ENCODE measurements at places on chromosomes 12 and 14.

- DNase-seq: no peak
Observed at GRCh38 chr12:107007411-107007810, 20.5 kb upstream of the MTERF2 start.

DNA sequence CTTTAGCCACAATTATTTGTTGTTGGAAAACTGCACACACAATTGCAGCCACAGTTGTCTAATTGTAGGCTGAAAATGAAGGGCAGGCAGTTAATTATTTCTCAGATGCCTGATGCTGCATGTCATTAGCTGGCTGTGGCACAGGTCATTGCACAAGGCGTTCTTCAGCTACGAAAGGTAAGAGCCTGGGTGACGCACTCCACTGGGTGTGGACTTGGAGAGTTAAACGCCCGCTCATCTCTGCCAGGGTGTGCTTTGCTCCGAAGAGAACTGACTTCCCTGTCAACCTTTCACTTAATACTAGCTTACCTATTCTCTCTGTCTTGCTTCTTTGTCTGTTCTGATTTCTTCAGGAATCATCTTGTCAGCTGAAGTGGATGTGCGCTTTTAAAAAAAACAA is 91.4 kb upstream of the CPM start:
- DNase-seq: no peak

DNA sequence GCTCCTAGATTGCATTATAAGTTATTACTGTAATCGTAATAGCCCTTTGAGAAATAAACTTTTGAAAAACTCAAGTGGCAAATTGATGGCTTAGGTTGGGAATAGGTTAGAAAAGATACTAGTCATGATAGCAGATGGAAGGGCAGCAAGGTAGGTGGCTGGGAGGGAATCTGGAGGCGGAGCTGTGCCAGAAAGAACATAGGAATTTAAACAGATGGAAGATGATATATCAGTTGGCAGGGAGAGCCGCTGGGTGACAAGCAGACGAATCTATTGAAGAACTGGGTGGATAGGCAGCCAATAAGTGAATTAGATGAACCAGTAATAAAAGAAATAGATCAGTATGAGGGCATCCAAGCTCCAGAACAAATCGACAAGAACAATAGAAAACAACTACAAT is 142.1 kb downstream of the CNTN1 start:
- DNase-seq: no peak

DNA sequence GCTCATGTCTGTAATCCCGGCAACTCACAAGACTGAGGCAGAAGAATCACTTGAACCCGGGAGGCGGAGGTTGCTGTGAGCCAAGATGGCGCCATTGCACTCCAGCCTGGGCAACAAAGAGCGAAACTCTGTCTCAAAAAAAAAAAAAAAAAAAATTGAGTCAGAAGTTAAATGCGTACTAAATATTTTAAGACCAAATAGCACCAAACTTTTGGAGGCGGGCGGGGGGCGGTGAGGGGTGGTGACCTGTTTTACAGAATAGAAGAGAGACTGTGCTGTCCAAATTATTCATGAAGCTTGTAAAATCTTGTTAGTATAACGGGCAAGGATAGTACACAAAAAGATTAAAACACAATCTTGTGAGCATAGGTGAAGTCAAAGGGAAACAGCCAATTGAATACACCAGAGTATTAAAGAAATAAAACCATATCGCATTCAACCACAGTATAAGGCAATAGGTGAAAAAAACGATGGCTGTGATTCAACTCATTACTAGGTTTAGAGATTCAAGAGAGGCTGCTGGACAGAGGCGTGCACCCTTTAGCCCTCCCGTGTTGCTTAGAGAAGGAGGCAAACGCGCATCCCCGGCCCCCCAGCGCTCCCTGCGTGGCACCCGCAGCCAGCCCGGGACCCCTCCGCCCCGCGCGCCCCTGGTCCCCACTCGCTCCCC is 571 bp downstream of the ZNF891 start:
- DNase-seq: peak; percentile 45

DNA sequence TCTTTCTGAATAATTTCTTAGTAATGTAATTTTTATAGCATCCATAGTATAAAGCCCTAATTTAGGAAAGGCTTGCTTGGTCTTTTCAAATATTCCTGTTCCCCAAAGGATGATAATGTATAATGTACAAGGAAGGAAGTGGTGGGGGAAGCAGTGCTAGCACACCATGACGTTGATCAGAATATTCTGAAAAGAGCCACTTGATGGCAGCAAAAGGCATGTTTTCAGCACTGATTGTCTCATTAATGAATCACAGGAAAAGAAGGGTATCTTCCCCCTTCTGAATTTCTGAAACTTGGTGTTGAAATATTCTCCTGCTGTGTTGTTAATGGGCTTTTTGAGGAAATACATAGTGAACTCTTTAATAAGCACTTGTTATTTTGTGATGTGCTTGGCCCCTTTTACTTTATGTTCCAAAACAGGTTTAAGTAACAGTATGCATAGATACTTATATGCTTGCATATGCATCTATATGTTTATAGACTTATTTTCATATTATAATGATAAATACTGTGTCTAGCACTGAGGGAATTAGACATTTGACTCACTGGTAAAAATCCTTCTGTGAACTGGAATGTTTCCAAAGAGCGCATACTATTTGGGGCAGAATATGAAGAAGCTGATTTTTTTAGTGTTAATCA is 122.0 kb downstream of the TMEM117 start:
- DNase-seq: peak; percentile 61

GRCh38 chr12:99745121-99745520 is 97.6 kb downstream of the GARIN6 start:
- DNase-seq: no peak

- no peak for DNase-seq
Observed at GRCh38 chr14:39140170-39140569, 26.0 kb downstream of the GEMIN2 start.

DNA sequence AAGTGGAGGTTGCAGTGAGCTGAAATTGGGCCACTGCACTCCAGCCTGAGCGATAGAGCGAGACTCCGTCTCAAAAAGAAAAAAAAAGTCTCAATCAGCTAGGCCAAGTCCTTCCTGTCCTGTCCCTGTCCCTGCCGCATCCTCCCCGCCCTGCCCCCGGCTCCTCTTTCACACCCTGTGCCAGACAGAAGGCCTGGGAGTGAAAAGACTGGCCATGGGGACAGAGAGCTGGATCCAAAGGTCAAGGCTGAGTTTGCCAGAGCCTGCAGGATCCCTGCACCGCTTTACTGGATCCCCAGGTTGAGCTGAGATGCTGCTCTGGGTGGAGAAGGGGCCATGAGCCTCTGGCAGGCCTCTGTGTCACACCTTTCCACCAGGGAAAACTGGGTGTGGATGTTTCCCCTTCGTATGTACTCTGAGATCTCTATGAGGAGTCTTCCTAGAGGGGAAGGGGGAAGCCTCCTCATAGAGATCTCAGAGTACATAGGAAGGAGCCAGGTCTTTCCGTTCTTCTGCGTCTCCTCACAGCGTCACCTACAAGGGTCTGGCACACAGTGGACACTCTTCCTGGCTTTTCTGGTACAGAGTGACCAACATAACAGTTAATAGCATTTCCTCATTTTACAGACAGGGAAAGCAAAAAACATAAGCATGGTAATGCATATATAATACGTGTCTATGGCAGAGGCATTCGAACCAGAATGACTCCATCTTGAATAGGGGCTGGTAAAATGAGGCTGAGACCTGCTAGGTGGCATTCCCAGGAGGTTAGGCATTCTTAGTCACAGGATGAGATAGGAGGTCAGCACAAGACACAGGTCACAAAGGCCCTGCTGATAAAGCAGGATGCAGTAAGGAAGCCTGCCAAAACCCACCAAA is 35.1 kb downstream of the NINJ2 start:
- no peak for DNase-seq

- DNase-seq: no peak
Observed at GRCh38 chr12:66329941-66330340, 27.6 kb downstream of the HELB start.

- DNase-seq: no peak
Observed at GRCh38 chr12:128652136-128652751, 171.5 kb downstream of the SLC15A4 start.

DNA sequence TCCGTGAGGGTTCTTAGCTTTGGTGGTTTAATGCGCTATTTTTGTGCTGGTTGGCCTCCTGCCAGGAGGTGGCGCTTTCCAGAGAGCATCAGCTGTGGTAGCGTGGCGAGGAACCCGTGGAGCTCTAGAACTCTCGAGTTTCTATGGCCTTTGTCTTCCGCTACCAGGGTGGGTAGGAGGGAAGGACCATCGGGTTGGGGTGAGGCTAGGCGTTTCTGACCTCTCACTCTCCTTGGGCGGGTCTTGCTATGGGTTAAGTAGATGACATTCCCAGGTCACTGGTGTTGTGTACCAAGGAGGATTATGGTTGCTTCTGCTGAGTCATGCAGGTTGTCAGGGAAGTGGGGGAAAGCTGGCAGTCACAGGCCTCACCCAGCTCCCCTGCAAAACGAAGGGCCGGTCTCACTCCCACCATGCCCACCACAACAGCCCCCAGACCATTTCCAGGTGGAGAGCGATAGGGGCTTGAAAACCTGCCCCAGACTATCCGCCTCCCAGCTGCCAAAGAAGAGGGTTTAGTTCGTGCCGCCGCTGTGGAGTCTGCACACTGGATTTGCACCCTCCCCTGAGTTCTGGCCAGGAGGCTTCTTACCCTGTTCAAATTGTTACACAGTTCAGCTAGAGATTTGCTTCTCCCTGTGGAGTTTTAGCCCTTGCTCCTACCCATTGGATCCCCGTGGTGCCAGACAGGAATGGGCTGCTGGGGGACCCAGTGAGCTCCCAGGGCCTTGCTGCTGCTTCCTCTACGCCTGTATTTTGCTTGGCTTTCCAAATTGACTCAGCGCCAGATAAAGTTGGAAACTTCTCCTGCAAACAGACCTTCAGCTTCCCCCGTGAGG is 21.9 kb downstream of the RNFT2 start:
- DNase-seq: peak; percentile 82

GRCh38 chr12:124518051-124518932 is 49.1 kb downstream of the NCOR2 start:
- DNase-seq: peak; percentile 99

GRCh38 chr14:22540293-22540692 is 48.7 kb downstream of the DAD1 start:
- no peak for DNase-seq

GRCh38 chr14:105499256-105500035 is 8.4 kb downstream of the TEDC1 start:
- no peak for DNase-seq

- no peak for DNase-seq
Observed at GRCh38 chr12:130965214-130965613, 11.5 kb downstream of the ADGRD1 start.

GRCh38 chr12:19312637-19313036 is 126.7 kb upstream of the AEBP2 start:
- DNase-seq: no peak

DNA sequence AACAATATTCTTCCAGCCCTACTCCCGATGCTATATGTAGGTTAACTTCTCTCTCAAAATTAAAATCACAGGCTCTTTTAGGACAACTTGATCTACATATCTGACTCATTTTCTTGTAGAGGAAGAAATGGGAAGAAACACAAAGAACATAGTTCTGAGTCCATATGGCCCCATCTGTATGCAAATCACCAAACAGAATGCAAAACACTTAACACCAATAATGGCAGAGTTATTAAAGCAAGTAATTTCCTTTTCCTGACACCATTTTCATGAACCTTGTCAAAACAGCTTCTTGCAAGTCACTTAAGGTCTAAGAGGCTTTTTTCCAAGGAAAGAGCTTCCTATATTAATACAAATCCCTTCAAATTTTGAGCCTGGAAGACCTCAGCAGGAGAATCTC is 300.4 kb upstream of the CLEC14A start:
- DNase-seq: no peak

DNA sequence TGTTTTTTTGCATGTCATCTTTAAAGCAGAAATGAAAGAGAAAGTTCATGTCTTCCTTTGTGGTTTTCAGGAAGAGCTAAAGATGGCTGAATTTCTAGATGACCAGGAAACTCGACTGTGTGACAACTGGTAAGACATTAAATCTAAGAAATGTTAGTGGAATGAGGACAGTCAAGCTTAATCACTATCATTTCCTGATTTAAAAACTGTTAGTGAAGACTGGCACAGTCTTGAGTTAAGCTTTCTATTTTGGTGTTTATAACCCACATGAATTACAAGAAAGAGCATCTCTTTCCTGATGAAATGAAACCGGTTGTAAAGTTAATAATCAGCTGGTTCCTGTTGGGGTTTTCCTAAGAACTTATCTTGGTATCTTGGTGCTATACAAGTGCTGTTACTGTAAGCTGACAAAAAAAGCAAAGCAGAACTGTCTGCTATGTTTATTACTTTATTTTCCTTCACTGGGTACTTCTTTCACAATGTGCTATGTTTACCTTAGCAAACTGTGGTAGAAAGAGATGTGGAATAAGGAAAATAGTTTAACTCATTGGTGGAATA is 5.2 kb downstream of the TRAFD1 start:
- peak; percentile 78 for DNase-seq

GRCh38 chr14:36254020-36254624 is 66.3 kb downstream of the MBIP start:
- DNase-seq: no peak

GRCh38 chr14:61111209-61111665 is 130.2 kb downstream of the SLC38A6 start:
- no peak for DNase-seq

GRCh38 chr14:100864206-100864605 is 38.3 kb downstream of the MEG3 start:
- no peak for DNase-seq

- peak; percentile 39 for DNase-seq
Observed at GRCh38 chr14:90522571-90523191, 125.9 kb downstream of the CALM1 start.

DNA sequence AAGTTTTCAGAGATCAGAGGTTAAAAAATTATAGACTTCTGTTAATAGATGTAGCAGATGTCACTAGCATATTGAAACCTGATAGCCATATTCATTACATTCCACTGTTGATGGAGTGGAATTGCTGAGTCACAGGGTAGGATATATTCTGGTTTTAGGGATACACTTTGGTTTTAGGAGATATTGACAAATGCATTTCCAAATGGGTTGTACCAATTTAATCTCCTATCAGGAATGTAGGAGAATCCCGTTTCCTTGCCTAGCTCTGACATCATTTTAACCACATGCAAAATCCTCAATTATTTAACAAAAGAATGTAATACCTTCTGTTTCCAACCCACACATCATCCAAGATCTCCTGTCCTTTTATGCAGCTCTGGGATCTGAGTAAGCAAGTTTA is 30.7 kb upstream of the ESR2 start:
- no peak for DNase-seq

DNA sequence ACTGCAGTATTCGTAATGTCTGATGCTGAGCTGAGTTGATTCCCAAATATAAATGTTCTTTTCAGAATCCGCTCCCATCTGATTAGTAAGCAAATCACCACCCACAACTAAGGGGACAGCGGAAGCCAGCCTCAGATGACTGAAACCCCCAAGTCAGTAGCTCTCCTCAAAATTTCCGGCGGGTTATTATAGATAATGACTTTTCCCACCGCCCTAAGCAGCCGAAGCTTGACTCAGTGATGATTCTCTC is 469 bp upstream of the LRFN5 start:
- no peak for DNase-seq

GRCh38 chr14:52014601-52015267 is 25.4 kb downstream of the RTRAF start:
- no peak for DNase-seq

DNA sequence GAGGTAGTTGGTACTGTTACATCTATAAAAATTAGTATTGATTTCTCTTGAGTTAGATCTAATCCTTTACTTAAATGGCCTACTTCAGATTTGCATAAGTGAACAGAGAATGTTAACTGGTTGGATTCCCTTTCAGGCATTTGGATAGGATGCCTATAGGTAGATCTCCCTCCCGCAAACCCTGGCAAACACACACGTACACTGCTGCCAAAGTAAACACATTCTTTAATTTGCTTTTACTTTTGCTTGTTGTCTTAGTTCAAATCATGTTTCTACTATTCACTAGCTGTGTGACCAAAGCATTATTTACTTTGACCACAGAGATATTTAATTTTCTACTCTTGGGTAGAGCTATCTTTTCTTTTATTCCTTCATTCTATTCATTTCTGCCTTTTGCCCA is 936.1 kb upstream of the FBXO33 start:
- DNase-seq: no peak

Measured in lung microvascular endothelial cell (primary cell).